ENCODE measurements at places on chromosomes 6 and 20.

DNA sequence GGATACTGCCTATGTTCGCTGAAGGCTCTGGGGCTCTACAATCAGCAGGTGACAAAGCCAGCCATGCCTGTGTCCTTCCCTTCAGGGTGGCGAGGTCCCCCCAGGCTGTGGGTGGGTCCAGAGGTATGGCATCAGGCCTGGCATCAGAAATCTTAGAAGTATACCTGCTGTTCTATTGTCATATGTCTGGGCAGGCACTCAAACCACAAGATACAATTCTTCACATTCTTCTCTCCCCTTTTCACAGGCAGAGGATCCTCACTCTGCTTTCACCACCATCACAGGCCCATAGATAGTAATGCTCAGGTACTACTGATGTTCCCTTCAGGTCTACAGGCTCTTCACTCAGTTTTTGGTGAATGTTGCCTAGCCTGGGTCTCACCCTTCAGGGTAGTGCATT is 1180.0 kb upstream of the CITED2 start:
- DNase-seq: no peak

GRCh38 chr6:36754582-36755434 is 57.2 kb downstream of the RAB44 start:
- no peak for DNase-seq

- DNase-seq: no peak
Measured at GRCh38 chr6:168238159-168238909, 81.2 kb downstream of the DACT2 start.

DNA sequence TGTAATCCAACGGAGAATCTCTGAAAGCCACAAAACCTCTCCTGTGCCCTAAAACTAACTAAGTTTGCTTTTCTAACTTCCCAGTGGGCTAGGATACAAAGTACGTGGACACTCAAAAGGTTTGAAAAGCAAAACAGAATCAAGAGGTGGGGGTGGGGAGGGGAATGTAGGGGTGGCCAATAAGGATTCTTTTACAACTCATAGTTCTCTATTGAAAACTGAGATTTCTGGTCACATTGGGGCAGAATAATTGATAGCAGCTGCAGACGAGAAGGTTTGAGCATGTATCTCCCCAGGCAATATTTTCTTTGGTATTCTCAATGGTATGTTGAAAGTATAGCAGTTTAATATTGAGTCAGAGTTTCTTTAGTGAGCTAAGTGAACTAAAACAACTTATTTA is 376.7 kb upstream of the CITED2 start:
- DNase-seq: no peak
